ENCODE measurements at places on chromosomes 7 and 10.

- no peak for DNase-seq
Measured at GRCh38 chr10:42987121-42987541, 89.7 kb upstream of the RET start.

DNA sequence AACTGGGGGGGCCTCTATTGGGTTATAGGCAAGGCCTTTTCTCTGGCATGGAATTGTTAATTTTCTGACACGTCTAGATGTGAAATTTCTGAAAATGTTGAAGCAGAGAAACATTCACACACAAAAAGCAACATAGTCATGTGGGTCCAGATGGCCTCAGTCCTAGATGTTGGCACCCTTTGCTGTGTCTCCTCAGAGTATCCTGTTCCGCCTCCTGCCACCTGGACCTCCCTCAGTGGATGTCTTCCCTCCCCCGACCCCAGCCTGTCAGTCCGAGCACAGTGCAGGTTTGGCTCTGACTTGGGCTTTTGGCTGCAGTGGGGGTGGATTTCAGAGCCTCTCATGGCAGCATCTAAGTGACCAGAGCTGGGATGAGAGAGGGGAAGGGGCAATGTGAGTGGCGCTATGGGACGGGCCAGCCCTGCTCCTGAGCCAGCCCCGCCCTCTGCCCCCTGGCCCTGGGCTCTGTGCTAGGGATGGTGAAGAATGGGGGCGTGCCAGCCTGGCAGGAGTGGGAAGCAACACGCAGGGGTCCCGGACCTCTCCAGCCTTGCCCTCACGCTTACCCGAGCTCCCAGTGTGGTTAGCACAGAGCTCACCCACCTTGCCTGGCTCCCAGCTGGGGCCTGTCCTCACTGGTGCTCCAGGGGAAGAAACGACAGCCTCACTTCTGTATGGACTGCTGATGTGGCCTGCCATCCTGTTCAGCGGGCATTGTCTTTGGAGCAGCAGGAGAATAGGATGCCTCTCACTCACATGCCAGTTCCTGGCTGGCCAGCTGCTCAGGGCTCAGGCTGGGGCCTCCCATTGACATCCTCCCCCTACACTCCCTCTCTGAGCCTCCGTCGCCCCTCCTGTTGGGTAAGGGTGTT lies 6.2 kb downstream of the ATP6V0E2 start:
- DNase-seq: no peak

DNA sequence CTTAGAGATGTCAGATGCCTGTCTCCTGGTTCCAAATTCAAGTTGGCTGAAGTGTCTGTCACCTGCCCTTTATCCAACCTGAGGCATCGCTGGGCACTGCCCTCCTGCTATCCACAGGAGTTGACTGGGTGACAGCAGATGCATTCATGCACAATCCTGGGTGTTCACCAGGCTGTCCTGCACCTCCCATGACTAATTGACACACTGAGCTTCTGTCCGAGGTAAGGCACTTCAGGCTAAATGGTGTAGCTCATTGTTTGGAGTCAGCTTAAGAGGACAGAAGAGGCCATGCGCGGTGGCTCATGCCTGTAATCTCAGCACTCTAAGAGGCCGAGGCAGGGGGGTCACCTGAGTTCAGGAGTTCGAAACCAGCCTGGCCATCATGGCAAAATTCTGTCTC lies 2.4 kb downstream of the UCMA start:
- DNase-seq: no peak

GRCh38 chr10:124366343-124366742 lies 52.4 kb downstream of the OAT start:
- no peak for DNase-seq

DNA sequence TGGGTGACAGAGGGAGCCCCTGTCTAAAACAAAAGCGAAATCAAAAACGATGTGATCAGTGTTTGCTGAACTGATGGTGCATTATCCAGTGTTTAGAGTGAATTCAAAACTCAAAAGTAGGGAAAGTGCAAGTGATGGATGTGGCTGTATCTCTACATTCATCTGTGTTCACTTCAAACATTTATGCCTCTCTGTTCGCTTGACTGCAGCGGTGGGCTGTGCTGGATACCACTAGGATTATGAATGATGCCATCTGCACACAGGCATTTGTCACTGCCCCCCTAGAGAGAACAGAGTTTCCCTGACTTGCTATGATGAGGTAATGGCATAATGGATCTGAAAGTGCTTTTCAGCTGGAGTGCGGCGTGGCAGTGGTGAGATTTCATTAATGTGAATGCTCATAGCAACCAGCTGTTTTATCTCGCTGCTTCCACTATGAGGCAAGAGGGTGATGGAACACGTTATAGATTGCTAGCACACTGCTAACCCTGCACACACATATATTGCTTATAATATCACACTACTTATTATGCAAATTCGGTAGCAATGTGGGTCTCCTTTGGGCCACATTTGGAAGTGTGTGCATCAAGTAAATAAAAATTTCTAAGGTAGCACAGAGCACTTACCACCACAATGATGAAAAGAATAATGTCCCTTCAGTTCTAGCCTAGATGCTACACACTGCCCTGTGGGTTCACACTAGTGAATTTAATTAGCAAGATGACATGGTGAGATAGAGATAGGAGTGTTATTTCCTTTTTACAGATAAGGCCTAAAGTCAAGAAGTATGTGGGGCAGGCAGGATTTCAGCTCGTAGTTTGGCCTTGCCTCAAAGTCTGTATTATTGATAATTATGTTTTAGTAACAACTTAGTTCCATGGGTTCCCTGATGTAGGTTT lies 164.7 kb downstream of the CAMK1D start:
- peak; percentile 11 for DNase-seq

Measured in NCI-H1436 treated with DMSO at 0.1 percent for 48 hours (cell line).